ENCODE measurements at places on chromosomes 16 and 17.

DNA sequence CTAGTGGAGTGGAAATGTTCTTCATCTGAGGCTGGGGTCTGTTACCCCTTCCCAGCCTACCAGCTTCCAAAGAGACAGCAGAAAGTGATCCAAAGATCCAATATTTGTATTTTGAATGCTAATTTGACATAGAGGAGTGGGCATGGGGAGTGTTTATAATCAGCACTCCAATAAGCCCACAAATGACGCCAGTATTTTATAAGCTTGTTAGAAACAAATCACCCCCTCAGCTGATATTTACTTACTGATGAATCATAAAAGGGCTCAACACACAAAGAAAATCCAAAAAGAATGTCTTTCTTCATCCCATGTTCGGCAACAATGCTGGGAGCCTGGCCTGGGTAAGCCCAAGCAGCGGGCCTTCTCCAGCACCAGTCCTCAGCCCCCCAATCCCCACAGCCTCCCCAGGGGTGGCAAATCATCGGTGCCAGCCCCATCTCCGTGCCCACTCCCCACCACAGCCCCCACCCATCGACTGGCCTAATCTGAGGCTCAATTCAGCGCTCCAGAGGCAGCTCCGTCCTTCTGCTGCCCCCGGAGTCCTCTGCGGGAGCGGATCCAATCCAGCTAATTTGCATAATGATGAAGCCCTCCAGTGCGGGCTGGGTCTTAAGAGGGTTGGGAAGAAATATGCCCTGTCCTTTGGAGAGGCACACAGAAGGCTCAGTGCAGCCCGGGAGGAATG is 169.5 kb downstream of the C16orf78 start:
- DNase-seq: no peak

- no peak for DNase-seq
Measured at GRCh38 chr16:69195369-69196029, 8.5 kb downstream of the SNTB2 start.

- DNase-seq: no peak
Measured at GRCh38 chr17:39196241-39196807, 1.1 kb downstream of the CACNB1 start.

DNA sequence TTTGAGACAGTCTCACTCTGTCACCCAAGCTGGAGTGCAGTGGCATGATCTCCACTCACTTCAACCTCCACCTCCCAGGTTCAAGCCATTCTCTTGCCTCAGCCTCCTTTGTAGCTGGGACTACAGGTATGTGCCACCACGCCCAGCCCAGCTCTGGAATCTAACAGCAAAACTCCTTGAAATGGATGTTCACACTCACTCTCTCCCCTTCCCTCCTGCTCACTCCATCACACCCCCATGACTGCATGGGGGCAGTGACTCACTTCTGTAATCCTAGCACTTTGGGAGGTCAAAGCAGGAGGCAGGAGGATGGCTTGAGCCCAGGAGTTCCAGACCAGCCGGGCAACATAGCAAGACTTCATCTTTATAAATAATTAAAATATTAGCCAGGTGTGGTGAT is 11.1 kb upstream of the TFAP4 start:
- DNase-seq: no peak

- no peak for DNase-seq
Measured at GRCh38 chr17:63931981-63932561, at the start of gene CD79B. TSS of gene CD79B (minus strand) at chr17:63932331. CDS start at chr17:63932261, 70 bp downstream.

DNA sequence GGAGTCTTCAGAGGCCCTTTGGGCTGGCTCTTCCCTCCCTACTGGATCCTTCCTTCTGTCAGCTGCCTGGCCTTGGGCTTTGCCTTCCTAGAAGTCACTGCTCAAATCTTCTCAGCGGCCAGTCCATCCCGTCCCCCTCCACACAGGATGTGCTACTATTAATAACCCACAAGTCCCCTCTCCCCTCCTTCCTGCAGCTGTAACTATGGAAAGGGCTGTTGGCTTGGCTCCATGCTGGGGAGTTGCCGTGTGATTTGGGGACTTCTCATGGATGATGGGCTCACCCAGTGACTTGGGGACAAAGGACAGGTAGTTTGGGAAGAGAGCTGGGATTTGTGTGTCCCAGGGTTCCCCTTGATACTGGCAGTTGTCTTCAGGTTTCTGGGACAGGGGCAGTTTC is 19.4 kb downstream of the TMEM94 start:
- no peak for DNase-seq

DNA sequence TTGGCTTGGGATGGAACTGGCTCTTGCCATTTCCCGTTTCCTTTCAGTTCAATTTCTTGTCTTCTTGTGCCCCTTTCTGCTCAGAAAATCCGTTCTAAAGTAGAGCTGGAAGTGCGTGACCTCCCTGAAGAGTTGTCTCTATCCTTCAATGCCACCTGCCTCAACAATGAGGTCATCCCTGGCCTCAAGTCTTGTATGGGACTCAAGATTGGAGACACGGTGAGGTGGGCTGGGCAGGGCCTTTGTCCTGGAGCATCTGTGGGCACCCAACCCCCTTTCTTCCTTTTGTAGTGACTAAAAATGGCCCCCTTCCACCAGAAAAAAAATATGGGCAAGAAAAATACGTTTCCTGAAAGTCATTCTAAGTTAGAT is 32.9 kb upstream of the EFCAB13 start:
- DNase-seq: no peak

DNA sequence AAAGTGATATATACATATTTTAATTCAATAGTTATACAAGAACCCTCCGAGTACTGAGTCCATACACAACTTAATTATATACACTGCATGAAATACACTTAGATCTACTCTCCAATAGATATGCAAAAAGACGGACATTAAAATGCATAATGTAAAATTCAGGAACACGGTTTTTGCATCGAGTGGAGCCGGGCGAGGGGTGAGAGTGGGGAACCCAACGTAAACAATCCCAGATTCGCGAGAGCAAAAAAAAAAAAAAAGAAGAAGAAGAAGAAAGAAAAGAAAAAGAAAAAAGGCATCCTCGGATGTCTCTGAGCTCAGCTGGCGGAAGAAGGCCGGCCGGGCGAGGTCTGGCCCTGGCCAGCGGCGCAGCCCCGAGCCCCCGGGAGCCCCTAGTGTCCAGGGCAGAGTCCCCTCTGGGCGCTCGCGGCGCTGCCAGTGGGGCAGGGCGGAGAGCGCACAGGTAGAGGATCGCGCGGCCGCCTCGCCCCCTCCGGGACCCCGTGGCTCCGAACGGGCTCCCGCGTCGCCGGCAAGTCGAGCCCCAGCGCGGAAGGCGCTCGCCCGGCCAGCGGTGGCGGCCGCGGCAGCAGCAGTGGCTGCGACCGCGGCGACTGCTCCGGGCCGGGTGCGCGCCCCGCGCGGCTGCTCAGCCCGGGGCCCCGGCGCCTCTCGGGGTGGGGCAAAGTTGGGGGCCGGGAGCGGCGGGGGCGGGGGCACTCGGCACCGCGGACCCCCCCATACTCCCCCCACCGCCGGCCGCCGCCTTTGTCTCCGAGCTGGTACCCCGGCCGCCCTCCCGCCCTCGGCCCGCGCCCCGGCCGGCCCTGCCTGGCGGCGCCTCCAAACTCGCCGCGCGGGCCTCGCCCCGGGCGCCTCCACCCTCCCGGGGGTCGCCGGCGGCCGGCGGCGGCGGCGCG is 9.6 kb upstream of the ZFHX3 start:
- no peak for DNase-seq

DNA sequence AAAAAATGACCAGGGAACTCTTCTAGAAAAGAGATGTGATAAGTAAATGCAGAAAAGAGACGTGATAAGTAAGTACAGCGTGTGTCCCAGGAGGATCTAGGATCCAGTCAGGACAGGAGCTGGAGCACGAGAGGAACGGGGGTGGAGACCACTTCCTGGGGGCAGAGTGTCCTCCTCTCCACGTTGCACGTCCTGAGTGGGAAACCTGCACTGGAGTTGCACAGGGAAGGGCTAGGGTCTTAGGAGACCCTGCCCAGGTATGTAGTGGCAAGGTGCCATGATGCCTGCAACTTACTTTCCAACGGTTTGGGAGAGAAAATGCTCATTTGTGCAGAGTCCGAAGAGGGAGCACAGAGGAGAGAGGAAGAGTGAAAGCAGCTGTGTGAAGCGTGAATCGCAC is 55.8 kb downstream of the RNF213 start:
- no peak for DNase-seq

GRCh38 chr17:66567234-66568170 is 265.1 kb downstream of the PRKCA start:
- peak; percentile 53 for DNase-seq

DNA sequence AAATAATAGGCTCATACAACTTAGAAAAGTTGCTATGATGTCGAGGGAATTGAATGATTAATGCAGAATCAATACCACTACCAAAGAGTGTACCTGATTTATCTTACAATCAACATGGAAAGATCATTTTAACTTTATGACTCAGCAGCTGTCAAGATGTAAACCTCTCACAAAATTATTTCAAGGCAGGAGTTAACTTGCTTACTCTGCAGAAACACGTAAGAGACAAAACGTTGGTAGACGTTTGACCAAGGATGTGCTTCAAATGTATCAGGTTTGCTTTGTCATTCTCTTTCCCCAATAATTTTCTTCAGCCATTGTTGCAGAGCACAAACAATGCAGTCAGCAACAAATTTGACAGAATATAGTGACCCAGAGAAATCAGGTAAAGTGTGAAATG is 415.8 kb upstream of the KIF2B start:
- no peak for DNase-seq

- peak; percentile 59 for DNase-seq
Measured at GRCh38 chr16:2964475-2965336, 631 bp downstream of the KREMEN2 start.

DNA sequence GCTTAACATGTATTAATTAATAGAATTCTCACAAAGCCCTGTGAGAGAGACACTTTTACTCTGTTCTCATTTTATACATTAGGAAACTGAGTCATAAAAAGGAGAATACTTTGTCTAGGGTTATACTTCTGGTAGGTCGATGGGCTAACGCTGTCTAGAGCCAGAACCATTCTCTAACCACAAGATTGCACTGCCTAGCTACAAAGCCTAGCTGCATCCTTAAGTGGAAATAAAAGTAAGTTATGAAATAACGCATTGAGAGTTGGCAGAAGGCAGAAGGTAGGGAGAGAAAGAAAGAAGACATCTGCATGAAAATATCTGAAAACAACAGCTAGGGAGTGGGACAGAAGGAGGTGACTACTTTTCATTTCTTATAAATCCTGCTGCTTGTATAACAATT is 33.2 kb downstream of the IRX6 start:
- no peak for DNase-seq

- DNase-seq: no peak
Measured at GRCh38 chr16:54931120-54932014, 702 bp downstream of the IRX5 start.

DNA sequence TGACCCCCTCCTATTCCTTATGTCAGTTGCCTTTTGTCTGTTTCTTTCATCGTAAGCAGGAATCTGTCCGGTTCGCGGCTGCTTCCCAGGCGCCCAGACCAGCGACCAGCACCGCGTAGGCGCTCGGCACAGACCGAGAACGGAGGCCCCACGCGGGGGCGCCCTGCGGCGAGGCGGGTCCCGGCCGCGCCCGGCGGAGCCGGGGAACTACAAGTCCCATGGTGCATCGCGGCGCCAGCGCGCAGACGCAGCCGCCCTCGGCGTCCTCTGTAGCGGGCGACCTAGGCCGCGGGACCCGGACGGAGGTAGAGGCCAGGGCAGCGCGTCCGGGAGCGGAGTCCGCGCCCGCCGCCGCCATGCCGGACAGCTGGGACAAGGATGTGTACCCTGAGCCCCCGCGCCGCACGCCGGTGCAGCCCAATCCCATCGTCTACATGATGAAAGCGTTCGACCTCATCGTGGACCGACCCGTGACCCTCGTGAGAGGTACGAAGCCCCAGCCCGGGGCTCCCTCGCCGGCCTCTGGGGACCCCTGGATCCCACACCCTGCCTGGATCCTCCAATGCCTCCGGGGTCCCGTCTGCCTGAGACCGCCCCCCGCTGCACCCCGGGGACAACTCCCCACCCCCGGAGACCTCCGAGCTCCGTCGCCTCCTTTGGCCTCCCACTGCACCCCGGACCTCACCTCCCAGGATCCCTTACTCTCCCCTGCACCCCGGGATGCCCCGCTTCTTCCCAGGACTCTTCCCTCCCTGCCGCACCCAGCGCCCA is at the start of gene NDUFB10:
Gene NDUFB10, plus strand, starts transcription at position 270 of the 771 bp plus-strand sequence. Its CDS starts 87 bp downstream, at position 357.
- DNase-seq: peak; percentile 84

DNA sequence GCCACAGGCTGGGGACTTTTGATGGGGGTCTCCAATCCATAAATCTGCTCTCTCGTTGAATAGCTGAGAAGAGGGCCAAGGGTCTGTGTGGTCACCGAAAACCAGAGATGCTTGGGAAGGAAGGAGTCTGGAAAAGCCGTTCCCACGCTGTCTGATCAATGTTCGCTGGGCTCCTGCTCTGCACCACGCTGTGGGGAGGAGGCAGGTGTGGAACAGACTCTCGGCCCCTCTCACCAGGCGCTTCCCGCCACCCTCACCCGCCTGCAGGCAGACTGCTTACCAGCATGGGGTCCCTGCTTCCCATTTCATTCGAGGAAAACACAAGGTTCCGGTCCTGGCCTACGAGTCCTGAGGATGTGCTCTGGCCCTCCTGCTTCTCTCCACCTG is 702 bp upstream of the ALDH3A1 start:
- DNase-seq: no peak

DNA sequence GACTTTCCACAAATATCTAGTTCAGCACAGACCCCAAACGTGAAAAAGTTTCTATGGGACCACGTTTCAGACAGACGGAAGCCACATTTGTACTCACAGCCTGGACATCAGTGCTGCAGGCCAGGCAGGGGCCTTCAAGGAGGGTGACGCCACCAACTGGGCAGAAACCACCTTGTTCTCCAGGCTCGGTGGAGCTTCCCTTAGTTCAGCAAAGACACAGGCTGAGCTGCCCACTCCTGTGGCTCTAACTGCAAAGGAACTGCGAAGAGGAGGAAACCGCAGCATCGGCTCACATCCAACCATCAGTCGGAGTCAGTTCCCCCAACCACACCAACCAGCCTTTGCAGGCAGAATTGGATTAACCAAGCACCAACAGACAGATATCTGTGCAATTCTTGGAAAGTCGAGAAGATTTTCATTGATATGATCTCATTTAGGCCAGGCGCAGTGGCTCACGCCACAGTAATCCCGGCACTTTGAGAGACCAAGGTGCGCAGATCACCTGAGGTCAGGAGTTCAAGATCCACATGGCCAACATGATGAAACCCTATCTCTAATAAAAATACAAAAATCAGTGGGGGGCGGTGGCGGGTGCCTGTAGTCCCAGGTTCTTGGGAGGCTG is 73.3 kb upstream of the CNEP1R1 start:
- no peak for DNase-seq

Measured in effector CD8-positive, alpha-beta T cell (primary cell).